NCI-H2029 treated with DMSO at 0.1 percent for 48 hours (cell line): ENCODE measurements at places on chromosomes 2 and 18.

DNA sequence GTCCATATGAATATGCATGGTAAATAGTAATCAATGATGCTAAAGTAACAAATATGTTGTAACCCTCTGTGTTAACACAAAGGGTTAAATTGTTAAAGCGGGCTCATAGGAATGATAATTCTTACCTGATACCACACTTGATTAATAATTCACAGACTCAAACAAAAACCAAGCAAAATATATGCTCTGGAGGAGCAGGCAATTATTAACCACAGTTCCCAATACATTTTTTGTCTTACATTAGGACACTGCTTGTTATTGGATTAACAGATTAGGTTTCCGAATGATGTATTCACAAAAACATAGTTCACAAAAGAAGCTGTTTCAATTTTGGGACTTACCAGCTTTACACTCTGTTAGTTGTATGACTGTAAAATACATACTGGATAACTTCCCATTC lies 300.9 kb upstream of the LRRTM4 start:
- no peak for DNase-seq

GRCh38 chr2:239763433-239764097 lies 261.6 kb downstream of the NDUFA10 start:
- DNase-seq = no peak

GRCh38 chr2:7766088-7766722 lies 849.0 kb downstream of the RNF144A start:
- DNase-seq = no peak

DNA sequence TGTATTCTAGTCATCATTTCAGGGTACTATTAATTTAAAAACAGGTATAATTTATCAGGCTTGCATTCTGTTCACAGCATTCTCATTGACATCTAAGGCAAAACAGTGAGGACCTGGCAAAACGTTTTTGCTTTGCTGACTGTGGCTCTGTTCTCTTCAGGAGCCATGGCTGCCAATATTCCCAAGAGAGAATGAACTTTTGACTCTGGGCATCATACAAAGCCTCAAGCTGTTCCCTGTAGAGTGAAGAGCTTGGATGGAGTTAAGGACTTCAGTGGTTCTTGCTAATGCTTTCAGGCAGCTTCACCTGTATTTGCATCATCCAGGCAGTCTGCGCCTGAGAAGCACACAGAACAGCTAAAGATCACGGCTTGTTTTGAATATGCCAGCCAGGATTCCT lies 65.9 kb upstream of the CAVIN2 start:
- DNase-seq = no peak

DNA sequence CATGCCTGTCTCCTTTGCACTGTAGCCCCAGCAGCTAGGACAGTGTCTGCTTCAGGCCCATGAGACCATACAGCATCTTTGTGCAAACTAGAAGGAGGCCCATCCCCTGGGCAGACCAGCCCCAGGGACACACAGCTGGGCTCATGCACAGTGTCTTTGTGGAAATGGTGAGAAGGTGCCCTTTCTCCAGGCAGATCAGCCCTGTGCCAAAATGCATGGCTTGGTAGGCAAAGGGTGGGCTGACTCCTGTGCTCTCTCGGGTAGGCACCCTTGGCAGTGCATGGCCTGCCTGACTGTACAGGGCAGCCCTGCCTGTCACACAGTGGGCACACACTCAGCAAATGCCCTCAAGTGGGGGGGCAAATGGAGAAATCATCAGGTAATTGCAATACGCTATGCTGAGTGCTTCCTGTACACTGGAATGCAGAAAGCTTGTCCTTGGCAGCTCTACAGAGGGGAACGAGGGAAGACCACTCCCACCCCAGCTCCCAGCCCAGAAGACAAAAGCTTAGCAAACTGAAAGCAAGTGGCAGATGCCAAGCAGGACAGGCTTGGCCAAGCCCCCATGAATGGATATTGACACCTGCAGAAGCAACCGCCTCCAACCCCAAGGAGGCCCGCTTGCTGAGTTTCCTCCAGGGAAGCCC lies 21.6 kb downstream of the TNS1 start:
- peak; percentile 42 for DNase-seq

GRCh38 chr2:172525601-172526000 lies 30.3 kb upstream of the PDK1 start:
- DNase-seq = no peak

- no peak for DNase-seq
These were observed 54.0 kb upstream of the NOSTRIN start for GRCh38 chr2:168748461-168748860.

DNA sequence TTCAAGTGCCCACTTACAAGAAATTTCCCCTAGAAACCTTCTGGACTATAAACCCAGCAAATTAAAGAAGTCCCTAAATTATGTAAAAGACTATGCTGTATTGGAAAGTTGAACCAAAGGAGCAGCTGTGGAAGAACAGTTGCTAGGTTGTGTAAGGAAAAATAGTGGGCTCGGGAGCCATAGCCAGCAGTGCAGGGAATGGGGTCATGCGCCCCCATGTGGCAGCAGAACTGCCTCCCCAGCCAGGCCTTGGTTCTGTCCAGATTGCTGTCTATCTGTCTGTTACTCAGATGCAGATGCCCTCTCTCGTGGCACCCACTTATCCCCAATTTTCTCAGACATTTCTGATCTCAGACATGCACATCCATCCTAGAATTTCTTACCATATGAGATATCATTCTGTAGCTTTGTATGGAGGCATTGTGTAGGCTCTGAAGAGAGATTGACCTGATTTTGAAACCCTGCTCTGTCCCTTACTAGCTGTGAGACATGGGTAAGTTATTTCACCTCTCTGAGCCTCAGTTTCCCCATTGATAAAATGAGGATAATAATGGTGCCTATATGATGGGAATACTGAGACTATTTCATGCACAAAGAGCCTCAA lies 258.3 kb downstream of the SS18 start:
- no peak for DNase-seq
